ENCODE measurements at places on chromosomes 5 and 9.

DNA sequence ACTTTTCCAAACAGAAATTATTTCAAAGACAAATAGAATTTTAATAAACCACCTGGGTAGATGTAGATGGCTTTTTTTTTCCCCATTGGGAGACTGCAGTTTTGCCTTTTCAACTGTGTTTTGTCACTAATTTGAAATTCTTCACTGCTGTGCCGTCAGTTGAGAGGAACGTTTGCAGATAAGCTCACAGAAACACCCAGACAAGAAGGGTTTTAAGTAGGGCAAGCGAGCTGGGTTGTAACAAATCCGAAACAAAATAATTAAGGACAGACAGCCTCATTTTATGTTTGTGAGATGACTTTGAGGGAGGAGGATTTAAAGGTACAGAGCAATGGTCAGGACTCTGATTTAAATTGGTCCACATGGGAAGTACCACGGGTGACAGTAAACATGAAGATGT, 155.1 kb upstream of the NTRK2 start:
- DNase-seq: no peak

- DNase-seq: no peak
Measured at GRCh38 chr9:105369911-105370310, 77.9 kb upstream of the FSD1L start.

DNA sequence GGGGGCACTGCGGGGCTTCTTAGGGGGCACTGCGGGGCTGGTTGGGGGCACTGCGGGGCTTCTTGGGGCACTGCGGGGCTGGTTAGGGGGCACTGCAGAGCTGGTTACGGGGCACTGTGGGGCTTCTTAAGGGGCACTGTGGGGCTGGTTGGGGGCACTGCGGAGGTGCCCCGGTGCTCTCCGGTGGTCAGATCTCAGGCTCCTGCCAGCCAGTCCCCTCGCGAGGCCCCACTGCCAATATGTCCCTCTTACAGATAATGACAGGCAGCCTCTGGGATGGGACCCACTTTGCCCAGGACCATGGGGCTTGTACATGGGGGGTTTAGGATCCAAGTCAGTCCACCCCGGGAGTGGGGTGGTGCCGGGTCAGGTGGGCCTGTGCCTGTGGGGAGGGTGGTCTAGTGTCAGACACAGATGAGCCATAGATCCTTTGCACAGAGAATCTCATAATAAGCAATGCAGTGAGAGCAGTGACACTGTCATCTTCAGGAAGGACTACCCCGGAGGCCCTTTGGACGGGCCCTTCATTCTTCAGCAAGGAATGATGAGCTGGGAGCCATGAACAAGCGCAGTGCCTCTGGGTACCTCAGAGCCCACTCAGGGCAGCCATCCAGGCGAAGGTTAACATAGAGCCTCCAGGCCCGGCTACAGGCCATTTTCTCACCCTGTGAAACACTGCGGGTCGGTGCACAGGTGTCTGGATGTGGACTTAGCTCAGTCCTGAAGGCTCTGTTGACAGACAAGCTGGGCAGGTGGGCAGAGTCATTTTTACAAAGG, 38.2 kb downstream of the COL5A1 start:
- no peak for DNase-seq

DNA sequence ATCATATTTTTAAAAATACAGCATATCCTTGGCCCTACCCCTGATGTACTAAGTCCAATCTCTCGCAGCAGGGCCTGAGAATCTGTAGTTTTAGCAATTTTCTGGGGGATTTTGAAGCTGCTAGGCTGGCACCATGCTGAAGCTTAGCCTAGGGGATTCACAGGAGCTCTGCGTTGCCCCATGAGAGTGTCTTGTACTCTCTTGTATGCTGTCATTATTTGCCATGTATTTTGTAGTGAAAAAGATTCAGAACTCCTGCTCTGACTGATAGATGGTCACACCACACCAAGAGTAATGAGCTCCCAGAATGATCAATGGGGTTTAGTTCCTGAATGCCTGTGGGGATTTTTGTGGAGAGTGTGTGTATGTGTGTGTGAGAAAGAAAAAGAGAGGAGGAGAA, 20.7 kb upstream of the TRMT10B start:
- no peak for DNase-seq

DNA sequence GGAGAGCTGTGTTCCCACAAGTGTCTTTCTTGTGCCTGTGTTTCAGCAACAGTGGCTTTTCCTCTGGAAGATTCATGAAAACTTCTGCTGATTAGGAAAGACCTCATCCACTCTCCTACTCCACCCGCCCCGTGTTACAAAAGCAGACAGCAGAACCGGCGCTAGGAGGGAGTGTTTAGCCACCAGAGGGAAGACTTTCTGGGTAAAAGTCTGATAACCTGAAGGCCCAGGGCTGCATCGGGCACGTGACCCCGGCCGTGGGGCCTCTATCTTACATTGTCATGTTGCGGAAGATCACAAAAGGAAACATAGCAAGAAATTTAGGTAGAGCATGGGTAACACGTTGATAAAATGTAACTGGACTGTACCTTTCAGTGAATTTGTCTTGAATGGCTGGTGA, 32.0 kb upstream of the DMRT2 start:
- DNase-seq: peak; percentile 26

GRCh38 chr9:69122082-69122548, 52.0 kb upstream of the TJP2 start:
- DNase-seq: peak; percentile 25

- no peak for DNase-seq
Measured at GRCh38 chr9:133930682-133931485, 61.2 kb downstream of the VAV2 start.

DNA sequence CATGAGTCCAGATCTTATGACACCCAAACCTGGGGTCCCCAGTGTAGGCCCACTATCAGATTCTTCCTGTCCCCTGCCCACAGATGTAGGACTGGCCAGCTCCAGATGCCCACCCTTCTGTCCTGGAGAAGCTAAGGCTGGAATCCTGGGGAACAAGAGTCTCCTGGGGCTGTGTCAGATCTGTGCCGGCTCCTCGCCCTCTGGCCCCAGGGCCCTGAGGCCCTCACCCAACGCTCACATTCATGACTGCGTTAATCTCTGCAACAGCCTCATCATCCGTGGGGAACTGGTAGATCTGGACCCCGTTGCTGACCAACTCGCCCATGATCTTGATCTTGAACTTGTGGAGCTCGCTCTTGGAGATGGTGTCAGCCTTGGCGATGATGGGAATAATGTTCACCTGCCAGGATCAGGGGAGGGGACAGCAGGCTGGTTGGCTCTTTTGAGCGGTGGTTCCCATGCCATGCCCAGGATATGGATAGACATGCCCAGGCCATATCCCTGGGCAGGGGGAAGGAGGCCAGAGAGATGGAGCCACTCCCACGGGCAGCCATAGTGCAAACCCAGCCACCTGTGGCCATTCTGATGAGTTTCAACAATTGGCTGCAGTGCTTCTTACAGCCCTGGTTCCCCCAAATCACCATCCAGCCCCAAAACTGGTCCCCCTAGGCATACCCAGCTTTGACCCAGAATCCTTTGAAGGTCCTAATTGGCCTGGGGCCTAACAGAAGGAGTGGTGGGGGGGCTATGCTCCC, 14.6 kb downstream of the SEPTIN8 start:
- no peak for DNase-seq

- no peak for DNase-seq
Measured at GRCh38 chr5:34900652-34901051, 14.7 kb downstream of the RAD1 start.

GRCh38 chr5:125372694-125373631, 626.5 kb upstream of the ZNF608 start:
- no peak for DNase-seq

DNA sequence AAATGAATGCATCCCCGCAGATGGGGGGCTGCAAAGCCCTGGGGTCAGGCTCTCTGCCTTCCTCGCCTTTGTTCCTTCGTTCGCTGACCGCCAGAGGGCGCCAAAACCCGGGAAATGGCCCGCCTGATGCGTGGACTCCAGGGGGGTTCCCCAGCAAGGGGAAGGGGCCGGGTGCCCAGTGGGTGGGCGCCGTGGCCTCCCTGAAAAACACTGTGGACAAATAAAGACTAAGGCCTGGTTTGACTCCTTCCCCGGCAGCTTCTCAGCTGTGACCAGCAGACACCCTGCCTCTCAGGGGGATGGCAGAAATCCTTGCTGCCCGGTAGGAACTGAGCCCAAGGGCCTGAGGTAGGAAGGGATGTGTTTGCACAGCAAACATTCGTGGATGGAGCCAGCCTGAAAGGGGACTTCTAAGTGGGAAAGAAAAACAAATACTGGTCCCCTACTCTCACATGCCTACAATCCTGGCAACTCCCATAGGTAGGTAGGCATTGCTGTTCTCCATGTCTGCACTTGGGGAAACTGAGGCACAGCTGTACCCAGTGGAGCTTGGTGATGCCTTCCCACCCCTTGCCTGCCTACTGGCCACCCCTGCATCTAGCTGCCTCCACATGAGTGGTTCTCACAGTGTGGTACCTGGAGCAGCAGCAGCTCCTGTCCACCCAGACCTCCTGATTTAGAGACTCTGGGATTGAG, 57.7 kb downstream of the DUSP1 start:
- peak; percentile 73 for DNase-seq

- DNase-seq: no peak
Measured at GRCh38 chr9:127595611-127596010, 16.5 kb upstream of the STXBP1 start.

- no peak for DNase-seq
Measured at GRCh38 chr9:136544964-136545691, 720 bp downstream of the NOTCH1 start.

DNA sequence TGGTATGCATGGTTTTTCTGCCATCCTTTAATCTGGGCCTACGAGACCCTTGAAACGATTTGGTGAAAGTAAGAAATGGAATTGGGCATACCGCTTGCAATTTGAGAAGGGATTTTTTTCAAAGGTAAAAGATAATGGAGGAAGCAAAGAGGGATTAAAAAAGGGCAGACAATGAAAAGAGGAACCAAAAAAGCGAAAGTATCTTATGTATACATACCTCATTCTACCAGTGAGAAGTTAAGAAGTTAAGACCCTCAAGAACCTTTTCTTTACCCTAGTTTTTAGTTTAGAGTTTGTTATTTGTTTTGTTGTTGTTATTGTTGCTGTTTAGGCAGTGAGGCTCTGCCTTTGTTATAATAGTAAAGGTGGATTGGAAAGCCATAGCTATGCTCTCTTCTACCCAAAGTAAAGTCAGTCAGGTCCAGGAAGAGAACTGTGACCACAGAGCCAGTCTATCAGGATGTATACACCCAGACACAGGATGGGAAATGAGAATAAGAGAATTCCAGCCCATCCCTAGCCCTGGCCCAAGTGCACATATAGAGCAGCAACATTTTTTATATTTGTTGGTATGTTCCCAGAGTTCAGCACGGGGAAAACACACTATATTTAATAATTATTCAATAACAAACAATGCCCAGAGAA, 166.6 kb downstream of the RFX3 start:
- no peak for DNase-seq

DNA sequence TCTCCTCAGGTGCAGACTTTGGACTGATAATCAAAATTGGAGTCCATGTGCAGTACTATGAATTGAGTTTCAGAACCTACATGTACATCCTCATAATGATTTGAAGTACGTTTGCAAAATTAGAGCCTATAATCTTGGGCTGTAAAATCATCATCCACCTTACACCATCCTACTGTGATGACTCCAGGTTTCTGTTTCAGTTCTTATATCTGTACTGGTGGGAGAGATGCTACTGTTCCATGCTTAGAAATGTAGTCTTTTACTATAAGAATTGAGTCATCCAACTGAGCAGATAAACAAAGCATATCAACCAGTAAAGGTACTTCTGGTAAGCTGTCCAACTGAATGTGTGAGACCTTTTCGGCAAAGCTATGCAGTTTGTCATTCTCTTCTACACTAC, 586.3 kb upstream of the FAM174A start:
- DNase-seq: no peak

GRCh38 chr9:99357575-99357974, 135.5 kb downstream of the SEC61B start:
- DNase-seq: no peak

DNA sequence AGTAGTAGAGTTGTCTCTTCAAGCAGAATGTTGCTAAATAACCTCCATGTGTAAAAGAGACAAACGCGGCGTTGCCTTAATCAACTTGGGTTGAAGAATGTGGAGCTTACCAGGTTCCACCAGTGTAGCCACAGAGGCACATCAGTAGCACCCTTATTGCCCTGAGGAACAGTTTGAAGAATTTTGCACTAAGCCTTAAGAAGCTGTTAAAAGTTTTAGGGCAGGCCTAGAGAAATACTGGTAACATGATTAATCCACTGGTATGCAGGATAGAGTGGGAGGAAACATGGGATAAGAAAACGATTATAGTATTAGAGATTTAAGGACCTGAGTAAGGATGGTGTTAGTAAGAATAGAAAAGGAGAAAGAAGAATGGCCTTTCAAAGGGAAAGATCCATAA, 100.6 kb downstream of the ZCCHC7 start:
- DNase-seq: no peak

GRCh38 chr9:16679327-16679821, 191.1 kb downstream of the BNC2 start:
- no peak for DNase-seq

- DNase-seq: no peak
Measured at GRCh38 chr5:114726131-114726530, 364.3 kb downstream of the KCNN2 start.

DNA sequence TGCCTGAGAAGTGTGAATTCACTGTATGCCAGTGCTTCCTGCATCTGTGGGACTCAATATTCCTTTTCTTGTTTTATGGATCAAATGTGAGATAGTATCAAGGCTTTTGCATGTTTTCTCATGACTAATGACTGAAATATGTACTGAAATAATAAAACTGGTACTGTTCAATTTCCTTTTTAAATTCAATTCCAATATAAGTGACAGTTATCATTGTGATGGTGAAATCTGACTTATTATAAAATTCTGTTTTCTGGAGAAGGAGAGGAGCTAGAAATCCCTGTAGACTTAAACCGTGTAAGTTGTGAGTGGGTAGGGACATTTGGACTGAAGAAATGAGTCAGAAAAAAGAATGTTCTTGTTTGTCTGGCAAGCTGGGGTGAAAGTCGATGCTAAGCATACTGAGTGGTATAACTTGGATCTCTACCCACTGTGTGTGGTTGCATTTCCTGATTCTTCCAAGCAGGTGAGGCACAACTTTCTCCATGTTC, 245.2 kb downstream of the EFNA5 start:
- no peak for DNase-seq

GRCh38 chr9:75108571-75108970, 20.3 kb downstream of the OSTF1 start:
- peak; percentile 10 for DNase-seq

GRCh38 chr5:154206311-154206710, 15.8 kb downstream of the GALNT10 start:
- no peak for DNase-seq

- DNase-seq: no peak
Measured at GRCh38 chr5:56683733-56684132, 131.6 kb upstream of the MAP3K1 start.

DNA sequence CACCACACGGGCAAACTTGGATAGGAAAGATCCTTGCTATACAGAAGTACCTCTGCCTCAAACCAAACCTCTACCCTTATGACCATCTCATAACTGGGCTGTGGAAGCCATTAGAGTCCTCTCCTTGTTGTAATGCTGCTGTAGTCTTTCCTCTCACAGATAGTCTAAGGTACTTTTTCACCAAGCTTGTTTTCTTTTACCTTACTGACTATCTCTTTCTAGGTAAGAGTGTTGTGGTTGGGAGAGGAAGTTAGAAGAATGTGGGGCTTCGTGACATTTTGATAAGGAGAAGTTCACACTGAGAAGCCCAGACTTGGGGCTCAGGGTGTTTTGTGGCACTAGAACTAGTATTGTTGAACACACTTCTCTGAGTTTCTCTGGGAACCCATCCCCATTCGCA, 8.9 kb downstream of the CFAP95 start:
- peak; percentile 16 for DNase-seq

- DNase-seq: no peak
Measured at GRCh38 chr5:108271127-108271526, 110.8 kb downstream of the FBXL17 start.

Measured in CD4-positive, alpha-beta T cell treated with Interferon alpha-2 for 1 hour (primary cell).